IPS DF 6.9 (cell line): ENCODE measurements at places on chromosomes 7 and 10.

DNA sequence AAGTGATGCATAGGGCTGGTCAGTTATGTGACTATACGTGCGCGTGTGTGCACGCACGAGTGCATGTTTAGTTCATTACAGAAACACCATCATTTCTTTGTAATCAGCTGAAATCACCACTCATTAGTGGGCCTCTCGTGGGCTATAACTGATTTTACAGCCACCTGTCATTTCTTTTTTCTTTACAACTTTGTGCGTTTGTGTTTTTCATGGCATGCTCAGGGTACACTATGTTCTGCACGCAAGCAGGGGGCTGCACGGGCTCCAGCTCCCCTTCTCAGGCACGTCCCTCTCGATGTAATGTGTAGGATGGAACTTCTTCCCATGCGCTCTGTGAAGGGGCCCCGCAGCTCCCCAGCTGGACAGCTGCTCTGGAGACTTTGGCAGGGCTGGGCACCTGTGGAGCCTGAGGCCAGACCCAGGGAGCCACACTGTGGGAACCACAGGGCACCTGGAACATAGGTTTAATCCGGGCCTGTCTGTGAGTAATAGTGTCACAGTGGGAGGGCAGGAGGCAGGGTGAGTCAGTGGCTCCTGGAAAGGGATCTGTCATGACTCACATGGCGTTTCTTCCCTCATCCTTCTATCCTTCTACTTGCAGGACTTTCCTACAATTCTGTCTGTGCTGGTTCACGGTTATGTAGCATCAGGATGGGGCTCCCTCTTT, 4.9 kb downstream of the GCK start:
- no peak for DNase-seq

GRCh38 chr10:23951841-23952240, 257.1 kb upstream of the KIAA1217 start:
- no peak for DNase-seq

DNA sequence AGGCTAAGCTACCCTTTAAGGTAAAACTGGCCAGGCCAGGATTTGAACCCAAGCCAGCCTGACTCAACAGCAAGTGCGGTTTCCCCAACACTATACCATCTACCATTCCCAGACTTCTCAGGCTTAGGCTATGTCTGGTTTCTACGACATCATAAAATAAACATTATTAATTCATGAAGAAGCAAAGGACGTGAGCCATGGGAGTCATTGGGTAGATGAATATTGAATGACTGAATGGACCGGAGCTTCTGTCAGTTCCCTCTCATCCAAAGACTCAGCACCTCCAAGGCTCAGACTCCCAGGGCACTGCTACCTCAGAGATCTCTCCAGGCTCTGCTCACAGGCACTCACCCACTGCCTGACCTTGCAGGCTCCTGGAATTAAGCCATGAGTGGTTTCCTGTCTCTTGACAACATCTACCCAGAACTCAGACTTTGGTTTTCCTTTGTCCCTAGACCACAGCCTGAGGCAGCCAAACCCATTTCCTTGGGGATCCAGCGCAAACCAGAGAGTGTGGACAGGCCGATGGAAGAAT, 64.6 kb upstream of the STEAP1B start:
- no peak for DNase-seq

- DNase-seq: no peak
These were observed 10.7 kb upstream of the SPOCK2 start for GRCh38 chr10:72098836-72099599.

DNA sequence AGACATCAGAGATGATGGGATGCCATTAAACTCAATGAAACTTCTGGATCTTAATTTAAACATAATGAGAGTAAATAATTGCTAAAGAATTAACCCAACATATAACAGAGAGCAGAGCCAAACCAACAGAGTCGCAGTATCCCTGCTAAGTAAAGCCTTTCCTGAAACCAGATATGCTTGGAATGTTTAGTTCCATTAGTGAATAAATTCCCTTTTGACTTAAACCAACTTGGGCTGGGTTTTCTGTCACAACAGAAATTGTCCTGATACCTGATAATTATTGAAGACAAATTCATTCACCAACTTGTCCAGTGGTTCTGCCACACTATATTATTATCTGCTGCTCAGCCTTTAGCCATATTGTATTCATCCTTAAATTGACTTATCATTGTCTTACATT, 286.7 kb downstream of the FZD1 start:
- DNase-seq: no peak

- DNase-seq: no peak
These were observed 3.9 kb downstream of the DLG5 start for GRCh38 chr10:77922566-77923179.

DNA sequence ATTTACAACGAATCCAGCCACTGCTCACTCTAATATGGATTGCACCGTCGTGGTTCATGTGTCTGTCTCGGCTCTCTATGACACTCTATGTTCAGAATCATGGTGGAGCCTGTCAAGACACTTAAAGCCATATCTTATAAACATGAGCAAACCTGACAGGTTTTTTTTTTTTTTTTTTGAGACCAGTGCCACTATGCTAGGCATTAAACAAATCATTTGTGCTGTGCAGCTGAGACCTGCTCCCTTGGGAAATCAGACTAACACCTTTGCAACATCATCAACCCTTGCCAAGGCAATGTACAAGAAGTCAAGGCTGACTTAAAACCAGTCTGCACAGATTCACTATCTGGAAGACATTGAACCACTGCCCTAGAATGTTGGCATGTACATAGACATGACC, 181.2 kb upstream of the ANK3 start:
- DNase-seq: no peak

GRCh38 chr10:130027716-130028464, 63.8 kb upstream of the EBF3 start:
- DNase-seq: no peak

DNA sequence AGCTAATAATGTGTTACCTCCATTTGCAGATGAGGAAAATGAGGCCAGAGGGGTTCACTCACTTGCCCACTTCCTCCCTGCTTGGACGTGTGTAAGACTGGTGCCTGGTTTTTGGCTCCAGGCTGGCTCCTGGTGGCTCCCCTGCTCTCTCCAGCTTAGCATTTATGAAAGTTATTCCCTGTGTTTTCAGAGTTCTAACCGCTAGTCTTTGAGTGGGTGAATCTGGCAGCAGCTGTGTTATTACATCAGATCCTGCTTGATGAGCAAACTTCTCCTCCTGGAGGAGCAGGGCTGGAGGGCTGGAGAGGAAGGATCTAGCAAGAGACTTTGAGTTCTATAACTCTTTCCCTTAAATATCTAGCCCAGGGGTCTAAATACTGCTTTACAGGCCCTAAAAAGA, 80.9 kb upstream of the AGBL3 start:
- DNase-seq: no peak

DNA sequence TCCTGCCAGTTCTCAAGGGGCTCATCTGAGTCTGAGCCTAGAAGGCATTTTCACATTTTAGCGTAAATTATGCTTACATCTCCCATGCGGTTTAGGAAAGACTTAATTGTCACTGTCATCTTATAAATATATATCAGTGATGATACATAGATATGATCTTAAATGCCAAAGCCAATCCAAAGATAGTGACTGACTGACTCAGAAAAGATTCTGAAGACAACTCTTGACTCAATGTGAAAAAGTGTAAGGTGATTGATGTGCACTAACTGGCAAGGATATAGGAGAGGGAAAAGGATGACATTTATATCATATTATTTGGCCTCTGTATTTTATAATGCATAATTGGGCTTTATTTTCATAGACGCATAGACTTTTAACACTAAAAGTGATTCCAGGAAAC, 84.9 kb upstream of the LRRN3 start:
- DNase-seq: no peak

- no peak for DNase-seq
These were observed 27.8 kb downstream of the STN1 start for GRCh38 chr10:103890194-103890658.

DNA sequence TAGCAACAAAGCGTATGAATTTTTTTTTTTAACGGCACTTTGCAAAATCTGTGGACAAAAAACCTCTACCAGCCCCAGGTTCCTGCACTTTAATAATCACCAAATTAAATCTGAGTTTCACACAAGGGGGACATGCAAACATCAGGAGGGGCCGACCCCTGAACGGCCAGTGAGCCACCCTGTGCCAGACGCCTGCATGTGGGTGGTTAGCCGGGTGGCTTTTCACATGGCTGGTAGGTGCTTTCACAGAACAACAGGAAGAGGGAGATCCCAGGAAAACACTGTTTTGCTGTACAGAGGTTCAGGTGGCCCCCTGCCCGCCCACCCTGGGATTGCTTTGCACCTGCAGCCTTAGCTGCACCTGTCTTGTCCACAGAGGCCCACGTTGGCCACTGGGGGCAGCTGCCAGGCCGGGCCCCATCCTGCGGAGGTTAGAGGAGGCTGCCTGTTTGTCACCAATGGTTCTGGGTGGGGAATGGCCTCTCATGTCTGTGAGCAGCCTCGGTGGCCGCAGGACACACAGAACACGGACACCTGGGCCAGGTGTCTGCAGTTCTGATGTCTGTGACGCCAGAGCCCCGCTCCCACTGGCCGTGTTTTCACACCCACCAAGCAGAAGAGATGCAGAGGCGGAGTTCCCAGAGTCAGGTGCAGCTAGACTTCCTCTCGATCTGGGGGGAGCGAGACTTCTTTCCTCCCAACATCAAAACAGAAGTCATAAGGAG, 107.7 kb downstream of the FAM53B start:
- DNase-seq: no peak

GRCh38 chr7:36266683-36267082, 113.6 kb downstream of the EEPD1 start:
- no peak for DNase-seq

- DNase-seq: no peak
These were observed 349.7 kb downstream of the AUTS2 start for GRCh38 chr7:69947998-69948397.

GRCh38 chr7:75856536-75856935, 22.3 kb upstream of the RHBDD2 start:
- no peak for DNase-seq

DNA sequence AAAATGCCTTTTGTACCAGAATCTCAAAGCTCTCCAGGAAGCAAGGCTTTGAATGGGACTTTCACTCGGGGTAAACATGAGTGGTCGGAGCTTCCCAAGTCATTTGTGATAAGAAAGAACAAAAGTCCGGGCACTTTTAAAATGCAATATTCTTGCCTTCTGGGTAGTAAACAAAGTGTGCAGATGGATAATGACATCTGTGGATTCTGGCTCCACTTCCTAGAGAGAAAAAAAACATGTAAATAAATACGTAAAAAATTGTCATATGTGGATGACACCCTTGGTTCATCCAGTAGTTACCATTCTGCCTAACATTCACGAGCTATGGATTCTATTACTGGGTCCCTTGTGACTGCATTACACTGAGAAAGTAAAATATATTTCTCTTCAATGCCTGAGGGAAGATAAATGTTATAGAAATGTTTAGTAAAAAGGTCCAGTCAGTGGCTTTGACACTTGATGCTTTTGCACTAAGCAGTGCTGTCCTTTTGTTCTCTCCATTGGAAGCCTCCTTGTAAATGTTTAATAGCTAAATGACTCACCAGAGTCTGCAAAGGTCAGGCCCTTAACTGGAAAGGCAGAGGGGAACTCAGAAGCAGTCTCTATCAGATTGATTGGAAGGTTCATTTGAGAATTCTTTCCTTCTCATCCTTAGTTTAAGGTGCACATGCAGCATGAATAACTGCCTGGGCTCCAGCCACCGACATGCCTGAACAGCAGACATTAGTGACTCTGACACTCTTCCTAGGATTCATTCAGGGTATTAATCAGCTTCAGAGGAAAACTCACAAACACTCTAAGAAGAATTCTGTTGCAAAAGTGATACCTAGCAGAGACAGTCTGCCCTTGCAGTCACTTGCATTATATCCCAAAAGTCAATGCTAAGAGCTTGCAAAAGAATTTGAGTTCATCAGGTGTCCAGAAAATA, 11.7 kb upstream of the EDRF1 start:
- no peak for DNase-seq

- no peak for DNase-seq
These were observed 48.1 kb upstream of the LRGUK start for GRCh38 chr7:134078991-134079390.

- no peak for DNase-seq
These were observed 175.2 kb downstream of the NSUN6 start for GRCh38 chr10:18476076-18476647.

DNA sequence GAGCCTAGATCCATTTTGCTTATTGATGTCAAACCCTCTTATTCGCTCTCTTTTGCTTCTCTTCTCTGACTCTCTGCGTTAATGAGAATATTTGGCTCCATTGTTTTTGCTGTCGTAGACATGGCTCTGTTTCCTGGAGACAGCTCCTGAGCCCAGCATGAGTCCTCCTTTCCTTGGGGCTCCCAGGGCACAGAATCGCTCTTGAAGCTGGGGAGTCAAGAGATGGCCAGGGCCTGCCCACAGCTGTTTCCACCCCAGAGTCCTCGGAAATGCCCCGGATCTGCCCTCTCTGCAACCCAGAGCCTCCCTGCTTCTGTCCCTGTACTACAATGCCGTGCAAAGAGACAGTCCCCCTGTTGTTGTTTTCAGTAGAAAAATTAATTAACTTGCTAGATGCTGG, 566.7 kb upstream of the FOXK1 start:
- no peak for DNase-seq

DNA sequence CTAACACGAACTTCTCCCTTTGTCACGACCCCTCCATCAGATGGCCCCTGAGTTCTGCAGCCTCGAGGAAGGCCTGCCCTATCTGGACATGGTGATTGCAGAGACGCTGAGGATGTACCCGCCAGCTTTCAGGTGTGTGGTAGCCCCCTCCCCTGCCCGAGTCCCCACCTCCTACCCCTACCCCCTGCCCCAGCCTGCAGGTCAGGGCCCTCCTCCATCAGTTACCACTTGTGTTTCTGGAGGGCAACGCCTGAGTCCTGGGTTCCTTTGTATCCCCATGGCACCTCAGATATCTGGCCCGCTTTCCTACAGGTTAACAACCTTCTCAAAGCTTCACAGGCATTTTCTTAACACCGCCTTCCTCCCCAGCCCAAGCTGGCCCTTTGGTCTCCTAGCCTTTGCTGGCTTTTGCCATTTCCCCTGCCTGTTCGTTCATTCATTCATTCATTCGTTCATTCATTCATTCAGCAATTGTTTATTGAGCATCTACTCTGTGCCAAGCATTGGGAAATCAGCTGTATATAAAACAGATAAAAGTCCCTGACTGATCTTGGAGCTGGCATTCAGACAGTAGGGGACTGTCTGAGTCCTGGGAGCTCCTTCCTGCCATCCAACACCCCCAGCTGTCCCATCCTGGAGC, 55.6 kb downstream of the PARP12 start:
- no peak for DNase-seq

DNA sequence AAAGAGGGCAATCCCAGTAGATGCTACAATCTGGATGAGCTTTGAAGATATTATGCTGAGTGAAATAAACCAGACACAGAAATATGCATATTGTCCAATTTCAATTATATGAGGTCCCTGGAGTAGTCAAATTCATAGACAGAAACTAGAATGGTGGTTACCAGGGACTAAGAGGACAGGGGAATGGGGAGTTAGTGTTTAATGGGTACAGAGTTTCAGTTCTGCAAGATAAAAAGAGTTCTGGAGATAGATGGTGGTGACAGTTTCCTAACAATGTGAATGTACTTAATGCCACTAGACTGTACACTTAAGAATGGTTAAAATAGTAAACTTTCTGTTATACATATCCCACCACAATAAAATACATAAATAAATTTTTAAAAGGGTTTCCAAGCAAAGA, 236.6 kb downstream of the ELMO1 start:
- DNase-seq: no peak

GRCh38 chr7:46559194-46559832, 638.2 kb upstream of the IGFBP3 start:
- DNase-seq: no peak

GRCh38 chr7:94080551-94080950, 76.4 kb upstream of the BET1 start:
- DNase-seq: no peak

GRCh38 chr7:137798073-137798763, 48.6 kb downstream of the DGKI start:
- no peak for DNase-seq

- DNase-seq: no peak
These were observed 414 bp downstream of the HOXA2 start for GRCh38 chr7:27101957-27102580.
